ENCODE measurements at places on chromosomes 11 and 22.

DNA sequence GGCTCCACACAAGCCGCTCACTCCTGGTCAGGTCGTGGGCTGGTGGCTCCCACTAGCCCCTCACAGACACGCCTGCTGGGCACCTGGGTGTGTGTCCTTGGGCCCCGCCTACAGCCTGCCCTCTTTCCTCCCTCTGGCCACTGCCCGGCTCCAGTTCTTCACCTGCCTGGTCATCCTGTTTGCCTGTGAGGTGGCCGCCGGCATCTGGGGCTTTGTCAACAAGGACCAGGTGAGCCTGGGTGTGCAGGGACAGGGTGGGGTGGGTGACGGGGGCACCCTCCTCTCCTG, 5.8 kb upstream of the TSSC4 start:
- no peak for DNase-seq

GRCh38 chr11:83542861-83543260, 256.7 kb upstream of the CCDC90B start:
- DNase-seq = no peak

DNA sequence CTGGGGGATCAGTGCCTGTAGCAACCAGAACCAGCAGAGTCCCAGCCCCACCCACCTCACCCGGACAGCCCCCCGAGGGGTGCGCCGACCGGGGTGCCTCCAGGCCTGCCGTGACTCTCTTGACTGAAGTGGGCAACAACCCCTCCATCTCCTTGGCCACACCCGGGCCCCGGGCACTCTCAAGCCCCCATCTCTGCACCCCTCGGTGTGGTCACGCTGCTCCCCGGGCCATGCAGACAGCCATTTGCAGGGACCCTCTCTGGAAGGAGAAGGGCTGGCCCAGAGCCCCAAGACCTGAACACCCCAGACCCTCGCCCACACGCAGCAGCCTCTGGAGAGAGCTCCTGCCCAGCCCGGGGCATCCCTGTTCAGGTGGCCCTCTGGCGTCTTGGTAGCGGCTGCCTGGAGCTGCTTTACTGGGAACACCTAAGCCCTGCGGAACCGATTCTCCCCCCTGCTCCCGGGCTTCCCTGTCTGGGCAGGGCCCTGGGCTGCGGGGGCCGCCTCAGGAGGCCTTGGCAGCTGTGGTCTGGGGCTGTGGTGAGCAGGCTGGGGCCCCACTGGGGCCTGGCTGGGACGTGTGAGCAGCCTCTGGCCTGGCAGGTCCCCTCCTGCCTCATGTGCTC, 84.9 kb downstream of the WNT7B start:
- no peak for DNase-seq

DNA sequence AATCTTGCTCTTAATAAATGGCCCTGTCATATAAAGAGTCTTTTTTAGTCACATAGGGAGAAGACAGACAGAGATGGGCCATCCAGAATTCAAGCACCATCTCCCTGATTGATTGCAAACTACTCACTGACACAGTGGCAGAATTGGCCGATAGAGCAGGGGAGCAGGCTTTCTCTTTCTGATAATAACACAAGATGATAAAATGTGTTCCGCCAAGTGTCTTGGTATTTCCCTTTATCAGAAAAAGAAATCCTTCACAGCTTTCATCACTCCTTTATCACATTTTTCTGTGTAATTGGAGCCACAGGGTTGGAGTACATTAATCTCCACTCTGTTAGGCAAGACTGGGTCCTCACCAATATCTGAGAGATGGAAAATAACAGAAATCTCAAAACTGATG, 406.0 kb downstream of the TMEM135 start:
- DNase-seq = no peak

DNA sequence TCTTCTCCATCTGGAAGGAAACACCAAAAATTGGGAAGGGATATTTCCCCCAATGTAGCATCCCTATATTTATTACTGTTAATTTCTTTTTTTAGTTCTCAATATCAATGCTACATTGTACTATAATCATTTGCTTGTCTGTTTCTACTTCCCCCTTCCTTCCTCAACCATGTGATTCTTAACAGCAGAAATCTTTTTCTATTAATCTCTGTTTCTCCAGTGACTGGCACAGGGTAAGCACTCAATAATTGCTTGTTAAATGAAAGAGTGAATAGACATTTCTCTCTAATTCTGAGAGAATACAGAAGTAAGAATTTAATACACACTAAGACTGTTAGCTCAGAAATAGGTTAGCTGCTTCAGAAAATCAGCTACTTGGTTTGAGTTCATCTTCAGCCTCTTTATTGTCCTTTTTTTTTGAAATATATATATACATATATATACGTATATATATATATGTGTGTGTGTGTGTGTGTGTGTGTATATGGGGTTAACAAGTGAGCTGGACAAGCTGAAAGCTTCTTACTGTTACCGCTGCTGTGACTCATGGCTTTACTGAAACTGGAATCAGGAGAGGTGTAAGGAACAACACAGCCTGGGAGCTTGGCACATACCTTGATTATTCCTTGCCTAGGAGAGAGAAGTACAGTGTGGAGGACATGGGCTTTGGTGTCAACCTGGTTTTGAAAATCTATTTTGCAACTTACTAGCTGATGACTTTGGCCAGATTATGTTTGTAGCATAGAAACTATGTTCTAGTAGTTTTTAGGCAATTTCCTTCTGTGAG, 26.2 kb upstream of the PDE3B start:
- DNase-seq = no peak

- DNase-seq = no peak
Measured at GRCh38 chr11:92929653-92930052, 39.8 kb upstream of the MTNR1B start.

Measured in effector CD4-positive, alpha-beta T cell (primary cell).